Anterior cingulate cortex (tissue), 58 donors: ENCODE measurements at places on chromosomes 13 and 19.

GRCh38 chr19:54817670-54818536 lies 1.6 kb downstream of the KIR3DL1 start:
- no peak for DNase-seq

GRCh38 chr13:113216254-113217048 lies 7.0 kb downstream of the CUL4A start:
- no peak for DNase-seq

GRCh38 chr13:27628081-27628480 lies 6.4 kb downstream of the POLR1D start:
- no peak for DNase-seq

GRCh38 chr19:2356036-2356646 lies 3.9 kb upstream of the TMPRSS9 start:
- no peak for DNase-seq

- DNase-seq, result peak; percentile 27
Observed at GRCh38 chr19:49912965-49913685, 15.9 kb upstream of the ATF5 start.
